ENCODE measurements at places on chromosomes 6 and 20.
A peak's percentile ranks its signal among the peaks of the same experiment; 100 is the strongest.

- no peak for DNase-seq
These were observed 5.9 kb downstream of the C6orf58 start for GRCh38 chr6:127582777-127583462.

- no peak for DNase-seq
These were observed 21.6 kb downstream of the SPAG4 start for GRCh38 chr20:35637276-35637675.

DNA sequence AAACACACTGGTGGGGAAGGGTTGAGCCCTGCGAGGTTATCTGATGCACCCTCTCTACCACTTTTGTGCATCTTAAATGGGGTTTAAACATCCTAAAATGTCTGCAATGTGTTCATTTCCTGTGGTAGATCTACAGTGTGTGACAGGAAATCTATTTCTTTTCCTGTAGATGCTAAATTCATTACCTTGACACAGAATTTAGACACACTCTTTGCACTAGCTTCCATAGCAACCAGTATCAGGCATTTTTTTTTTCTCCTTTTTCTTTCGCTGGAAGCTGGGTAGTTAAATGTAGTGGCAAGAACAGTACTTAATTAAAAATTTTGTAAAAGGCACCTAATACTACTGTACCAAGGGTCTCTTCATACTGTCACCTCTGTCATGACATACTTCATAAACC, 141.1 kb downstream of the RFPL4B start:
- peak; percentile 21 for DNase-seq

DNA sequence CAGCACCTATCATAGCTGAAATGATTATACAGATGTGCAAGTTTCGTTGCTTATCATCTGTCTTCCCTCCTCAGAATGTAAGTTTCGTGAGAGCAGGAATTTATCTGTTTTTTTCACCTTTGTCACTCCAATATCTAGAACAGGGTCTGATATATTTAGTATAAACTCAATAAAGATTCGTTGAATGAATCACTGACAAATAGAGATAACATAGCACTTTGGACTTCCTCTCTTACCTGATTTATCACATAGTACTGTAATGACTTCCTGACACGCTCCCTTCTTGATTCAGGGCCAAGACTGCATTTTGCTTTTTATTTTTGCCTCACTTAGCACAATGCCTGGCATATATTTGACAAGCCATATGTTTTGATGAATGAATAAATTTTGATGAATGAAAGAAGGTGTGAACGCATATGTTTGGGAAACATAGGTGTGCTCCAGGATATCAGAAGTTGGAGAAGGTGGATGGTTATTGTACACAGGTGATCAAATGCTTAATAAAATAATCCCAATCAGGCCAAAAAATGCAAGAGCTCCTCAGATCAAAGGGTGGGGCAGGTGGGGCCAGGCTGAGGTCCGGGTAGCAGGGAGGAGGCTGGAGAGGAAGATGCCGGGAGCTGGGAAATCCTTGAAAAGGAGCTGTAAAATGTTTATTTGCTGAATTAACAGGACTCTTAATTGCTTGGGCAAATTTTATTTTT, 33.0 kb downstream of the PIM1 start:
- DNase-seq: no peak

- DNase-seq: no peak
These were observed 36.8 kb upstream of the FLRT3 start for GRCh38 chr20:14374196-14374595.

GRCh38 chr6:109121411-109121810, 26.1 kb downstream of the CEP57L1 start:
- no peak for DNase-seq

DNA sequence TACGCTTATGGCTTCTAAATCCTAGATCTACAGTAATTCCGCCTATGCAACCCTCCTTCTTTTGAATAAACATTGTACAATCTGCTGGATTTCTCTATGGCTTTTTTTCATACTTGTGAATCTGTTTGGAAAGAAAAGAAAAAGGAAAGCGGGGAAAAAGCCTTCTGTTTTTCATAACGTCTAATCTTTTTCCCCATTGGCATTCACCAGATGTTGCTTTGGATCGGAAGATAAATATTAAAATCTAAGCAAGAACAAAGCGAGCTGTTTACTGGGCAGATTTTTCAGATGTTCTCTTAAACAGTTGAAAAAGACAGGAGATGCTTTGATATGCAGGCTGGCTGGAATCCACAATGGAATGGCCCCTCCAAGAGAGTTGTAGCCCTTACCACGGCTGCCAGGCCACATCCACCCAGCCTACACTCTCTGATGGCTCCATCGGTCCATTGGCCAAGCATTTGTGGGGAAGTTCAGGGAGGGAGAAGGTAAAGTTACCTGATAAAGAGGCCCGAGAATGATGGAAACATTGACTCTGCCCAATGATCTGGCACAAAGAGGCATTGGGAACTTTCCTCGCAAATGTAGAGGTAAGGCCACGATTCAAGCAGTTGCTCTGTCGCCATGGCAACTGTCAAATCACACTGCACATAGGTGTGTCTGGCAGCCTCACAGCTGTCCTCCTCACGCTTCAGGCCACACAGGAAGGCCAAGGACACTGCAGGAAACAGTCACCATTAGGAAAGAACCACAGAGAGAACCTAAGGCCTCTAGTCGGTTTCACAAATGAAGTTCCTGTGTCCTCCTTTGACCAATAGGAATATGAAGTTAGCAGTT, 70.3 kb downstream of the PKHD1 start:
- DNase-seq: no peak

- DNase-seq: no peak
These were observed 187.7 kb downstream of the SOD2 start for GRCh38 chr6:159505140-159505922.

DNA sequence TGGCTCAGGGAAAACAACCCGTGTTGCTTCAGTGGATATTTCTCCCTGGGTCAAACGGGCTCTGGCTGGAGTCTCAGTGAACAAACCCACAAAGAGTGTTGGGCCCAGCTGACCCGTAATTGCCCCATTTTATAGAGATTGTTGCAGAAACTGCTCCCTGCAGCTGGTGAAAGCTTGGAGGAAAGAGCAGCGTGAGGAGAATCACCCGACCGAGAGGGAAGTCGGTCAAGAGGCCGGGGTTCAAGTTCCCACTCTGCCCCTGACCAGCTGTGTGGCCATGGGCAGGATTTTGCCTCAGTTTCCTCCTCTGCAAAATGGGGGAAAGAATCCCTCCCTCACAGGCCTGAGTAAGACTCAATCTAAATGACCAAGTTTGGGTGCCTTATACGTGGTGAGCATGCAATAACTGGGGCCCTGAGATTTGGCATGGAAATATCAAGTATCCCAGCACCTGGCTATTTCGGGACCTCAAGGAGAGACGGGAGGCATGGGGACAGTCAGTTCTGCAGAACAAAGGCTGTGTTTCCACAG, 1.7 kb upstream of the TGM2 start:
- DNase-seq: no peak

- no peak for DNase-seq
These were observed 152.5 kb downstream of the SLC22A3 start for GRCh38 chr6:160500639-160501038.

DNA sequence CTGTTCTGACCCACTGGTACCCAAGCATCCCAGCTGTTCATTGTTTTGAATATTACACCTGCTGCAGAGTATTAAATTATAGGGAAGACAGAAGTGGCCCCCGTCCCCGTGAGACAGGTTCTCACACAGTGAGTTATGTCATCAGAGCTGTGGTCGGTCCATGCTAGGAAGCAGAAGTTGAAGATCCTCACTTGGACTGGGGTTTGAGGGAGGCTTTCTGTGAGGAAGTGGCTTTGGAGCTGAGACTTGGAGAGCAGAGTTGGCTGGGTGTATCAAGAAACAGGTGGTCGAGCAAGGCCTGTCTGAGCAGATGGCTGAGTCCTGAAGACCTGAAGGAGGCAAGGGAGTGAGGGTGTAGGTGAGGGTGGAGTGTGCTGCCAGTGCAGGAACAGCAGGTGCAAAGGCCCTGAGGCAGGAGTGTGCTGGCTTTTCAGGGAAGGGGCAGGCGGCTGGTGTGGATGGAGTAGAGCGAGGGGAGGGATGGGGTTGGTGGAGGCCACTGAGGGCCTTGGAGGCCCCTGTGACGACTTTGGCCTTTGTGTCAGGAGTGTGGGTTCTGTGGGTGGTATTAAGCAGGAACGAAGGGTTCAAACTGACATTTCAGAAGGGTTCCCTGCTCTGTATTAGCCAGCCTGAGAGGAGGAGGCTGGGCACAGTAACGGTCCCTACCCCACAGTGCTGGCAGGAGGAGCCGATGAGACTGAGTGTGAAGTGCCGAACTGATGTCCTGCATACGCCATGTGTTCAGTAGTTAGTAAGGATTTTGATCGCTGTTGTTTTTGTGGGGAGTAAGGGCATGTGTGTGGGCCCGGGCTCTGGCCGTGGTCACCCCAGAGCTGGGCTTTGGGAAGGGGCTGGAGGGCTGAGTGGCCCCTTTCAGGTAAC, 11.8 kb downstream of the SRC start:
- no peak for DNase-seq

DNA sequence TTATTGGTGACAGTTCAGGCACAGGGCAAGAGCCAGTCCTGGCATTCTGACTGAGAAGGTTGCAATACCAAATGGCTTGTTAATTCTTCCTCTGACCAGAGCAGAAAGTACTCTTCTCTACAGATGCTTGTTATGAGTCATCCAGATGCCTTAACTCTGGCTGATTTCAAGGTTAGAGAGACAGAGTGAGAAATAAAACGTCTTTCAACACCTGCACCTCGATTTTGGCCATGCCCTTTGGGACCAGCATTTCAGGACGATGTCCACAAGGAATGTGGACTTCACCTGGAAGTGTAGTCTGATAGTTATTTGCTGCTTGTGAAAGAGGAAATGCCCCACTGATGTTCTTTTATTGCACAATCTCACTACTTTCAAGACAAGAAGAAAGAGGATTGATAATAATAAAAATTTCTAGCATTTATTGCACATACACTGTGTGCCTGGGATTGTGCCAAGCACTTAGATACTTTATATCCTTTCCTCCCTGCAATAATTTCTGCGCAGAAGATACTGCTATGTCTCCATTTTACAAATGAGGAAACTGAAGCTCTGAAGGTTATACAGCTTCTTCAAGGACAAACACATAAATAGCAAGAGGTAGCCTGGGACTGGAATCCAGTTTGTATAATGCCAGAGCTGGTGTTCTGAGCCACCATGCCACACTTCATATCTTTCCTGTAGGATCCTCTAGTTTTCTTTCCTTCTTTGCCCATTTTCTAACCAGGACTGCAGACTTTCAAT, 33.5 kb upstream of the MCM3 start:
- DNase-seq: no peak

DNA sequence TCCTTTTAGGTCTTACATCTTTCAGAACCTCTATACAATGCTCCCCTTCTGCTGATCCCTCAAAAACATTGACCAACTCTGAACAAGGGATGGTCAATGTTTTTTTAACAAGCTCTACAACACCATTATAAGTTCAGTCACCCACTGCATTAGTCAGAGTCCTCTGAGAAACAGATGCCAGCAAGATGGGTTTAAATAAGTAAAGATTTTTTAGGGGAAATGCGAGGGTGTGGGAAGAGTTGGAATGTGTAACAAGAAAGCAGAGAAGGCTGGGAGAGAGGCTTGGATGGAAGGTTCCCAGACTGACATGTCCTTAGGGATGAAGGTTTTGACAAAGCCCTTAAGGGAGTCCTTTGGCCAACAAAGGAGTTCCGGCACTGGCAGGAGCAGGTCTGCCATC, 478.3 kb downstream of the FRK start:
- DNase-seq: no peak

DNA sequence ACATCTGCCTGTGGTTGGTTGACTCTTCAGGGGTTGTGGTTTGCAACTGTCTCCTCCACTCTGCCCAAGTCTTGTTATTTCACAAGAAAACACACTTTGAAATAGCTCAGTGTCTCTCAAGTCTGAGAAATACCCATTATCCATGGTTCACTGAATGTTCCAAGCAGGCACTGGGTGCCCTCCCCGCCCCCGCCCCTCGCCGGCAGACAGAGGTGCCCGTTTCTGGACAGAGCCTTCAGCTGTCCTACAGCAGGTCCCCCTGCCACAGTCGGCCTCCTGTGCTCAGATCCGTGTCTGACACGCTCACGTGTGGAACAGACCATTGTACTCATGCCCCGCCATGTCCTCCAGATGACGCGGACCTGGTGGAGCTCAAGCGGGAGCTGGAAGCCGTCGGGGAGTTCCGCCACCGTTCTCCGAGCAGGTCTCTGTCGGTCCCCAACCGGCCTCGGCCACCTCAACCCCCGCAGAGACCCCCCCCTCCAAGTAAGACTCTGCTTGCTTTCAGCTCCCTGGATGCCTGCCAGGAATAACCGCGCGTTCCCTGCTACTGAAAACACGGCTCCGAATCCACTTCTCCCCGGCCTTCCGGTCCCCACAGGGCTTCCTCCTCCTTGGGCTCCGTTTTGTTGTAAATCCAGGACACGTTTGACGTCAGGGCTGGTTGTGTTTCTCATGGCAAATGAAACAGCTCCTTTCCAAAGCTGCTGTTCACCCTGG, 81.4 kb downstream of the SERAC1 start:
- peak; percentile 54 for DNase-seq

DNA sequence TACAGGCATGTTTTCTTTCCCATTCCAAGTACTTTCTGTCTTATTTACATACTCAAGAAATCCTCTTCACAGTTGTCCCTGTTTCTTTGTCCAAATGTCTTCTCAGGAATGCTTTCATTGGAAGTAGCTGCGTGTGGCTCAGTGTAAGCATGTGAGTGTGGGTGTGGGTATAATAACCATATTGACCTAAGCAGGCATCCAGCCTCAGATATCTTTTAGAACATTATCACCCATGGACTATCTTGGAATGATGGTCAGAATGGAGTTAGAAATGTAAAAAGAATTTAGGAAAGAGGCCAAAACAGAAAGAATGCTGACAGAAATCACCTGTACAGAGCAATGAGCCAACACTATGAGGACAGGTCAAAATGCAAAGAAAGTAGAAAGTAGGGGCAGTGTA, 16.4 kb downstream of the VNN2 start:
- no peak for DNase-seq

DNA sequence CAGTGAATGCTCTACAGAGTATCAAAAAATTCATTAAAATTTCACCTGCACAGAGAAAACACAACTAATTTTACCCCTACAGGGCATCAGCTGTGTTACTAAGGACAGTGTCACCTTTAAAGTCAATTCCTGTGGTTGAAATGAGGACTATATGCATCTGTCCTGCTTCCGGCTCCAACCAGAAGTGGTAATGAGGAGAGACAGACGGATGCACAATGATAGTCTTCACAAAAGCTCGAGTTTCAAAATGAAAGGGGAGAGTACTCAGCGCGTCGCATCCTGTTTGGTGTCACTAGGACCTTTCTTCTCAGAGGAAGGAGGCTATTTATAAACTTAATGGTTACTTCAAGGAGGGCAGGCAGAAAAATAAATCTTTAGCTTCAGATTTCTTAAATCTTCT, 86.5 kb downstream of the LYRM4 start:
- DNase-seq: no peak

- DNase-seq: peak; percentile 35
These were observed 544.5 kb downstream of the MAFB start for GRCh38 chr20:40144581-40144980.

DNA sequence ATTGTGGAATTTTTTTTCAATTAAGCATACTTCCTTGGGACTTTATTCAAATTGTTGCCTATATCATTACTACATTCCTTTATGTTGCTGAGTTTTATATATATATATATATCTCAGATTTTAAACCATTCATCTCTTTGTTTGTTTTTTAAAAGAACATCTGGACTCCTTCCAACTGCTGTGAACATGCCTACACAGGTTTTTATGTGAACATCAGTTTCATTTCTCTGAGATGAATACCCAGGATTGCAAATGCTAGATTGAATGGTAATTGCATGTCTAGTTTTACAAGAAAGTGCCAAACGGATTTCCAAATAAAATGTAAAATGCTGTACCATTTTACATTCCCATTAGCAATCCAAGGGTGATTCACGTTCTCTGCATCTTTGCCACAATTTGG, 1289.3 kb downstream of the HACE1 start:
- no peak for DNase-seq

GRCh38 chr6:35264550-35265274, 5.2 kb downstream of the ZNF76 start:
- no peak for DNase-seq

Data from DMS79 (cell line).